ENCODE measurements at places on chromosomes 7 and 10.
A peak's percentile ranks its signal among the peaks of the same experiment; 100 is the strongest.

- DNase-seq = no peak
Measured at GRCh38 chr7:96400518-96400917, 78.6 kb upstream of the SLC25A13 start.

- DNase-seq = no peak
Measured at GRCh38 chr10:7956508-7956907, 98.0 kb upstream of the GATA3 start.

DNA sequence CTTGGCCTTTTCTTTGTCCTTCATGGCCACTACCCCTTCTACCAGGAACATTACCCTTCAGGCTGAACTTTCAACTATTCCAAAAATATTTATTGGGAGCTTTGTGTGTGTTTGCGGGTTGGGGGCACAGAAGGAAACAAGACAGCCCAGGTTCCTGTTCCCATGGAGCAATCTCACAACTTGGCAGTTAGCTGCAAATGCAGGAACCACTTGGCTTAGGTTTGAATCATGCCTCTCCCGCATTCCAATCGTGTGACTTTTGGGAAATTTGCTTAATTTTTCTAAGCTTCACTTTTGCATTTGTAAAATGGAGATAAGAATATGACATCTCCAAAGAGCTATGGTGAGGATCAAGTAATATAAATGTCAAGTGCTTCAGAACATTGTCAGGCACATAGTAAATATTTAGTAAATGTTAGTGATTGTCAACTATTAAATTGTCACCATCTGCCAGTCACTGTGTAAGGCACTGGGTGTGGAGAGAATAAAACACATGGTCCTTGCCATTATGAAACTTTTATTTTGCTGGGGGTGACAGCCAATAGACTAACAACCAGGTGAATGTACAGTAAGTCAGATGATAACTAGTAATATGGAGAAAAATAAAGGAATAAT, 277.1 kb downstream of the SNX13 start:
- no peak for DNase-seq

- no peak for DNase-seq
Measured at GRCh38 chr7:73828107-73828803, 2.5 kb upstream of the CLDN4 start.

DNA sequence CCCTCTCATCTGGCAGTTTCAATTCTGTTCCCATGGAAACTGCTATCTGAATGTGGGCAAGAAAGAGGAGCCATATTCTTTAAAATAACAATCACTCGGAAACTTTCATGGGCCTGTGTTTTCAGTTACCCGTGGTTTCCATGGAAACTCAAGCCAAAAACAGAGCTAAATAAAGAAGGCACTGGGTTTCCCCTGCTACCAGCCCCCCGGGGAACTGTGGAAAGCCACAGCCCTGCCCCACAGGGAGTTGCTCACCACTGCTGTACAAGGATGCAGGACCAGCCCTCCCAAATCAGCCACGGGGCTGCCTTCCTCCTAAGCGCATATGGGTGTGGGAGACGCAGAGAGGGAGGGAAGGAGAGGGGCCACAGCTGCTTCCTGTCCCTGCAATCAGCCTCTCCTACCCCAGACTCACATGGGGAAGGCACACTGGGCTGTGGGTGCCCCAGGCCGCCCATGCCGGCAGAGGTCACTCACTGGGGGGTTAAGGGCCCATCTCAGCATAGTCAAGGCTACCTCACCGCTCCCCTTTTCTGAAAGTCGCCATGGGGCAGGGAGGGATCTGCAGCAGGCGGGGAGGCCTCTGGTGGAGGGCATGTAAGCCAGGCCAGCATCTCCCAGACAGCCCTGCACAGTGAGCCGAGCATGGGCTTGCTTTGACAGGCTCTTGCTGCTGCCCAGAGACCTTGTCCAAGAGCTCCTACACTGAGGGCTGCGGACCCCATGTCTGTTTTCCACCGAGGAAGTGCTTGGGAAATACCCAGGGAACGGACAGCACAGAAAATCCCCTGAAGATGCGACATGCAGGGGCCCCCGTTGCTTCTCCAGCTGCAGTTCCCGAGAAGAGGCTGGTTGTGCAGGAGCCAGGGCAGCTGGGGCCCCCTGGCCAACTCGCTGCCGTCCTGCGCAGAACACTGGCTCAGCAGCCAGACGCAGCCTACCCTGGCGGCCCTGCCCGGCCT, 157.3 kb upstream of the PPP2R2D start:
- DNase-seq = no peak

DNA sequence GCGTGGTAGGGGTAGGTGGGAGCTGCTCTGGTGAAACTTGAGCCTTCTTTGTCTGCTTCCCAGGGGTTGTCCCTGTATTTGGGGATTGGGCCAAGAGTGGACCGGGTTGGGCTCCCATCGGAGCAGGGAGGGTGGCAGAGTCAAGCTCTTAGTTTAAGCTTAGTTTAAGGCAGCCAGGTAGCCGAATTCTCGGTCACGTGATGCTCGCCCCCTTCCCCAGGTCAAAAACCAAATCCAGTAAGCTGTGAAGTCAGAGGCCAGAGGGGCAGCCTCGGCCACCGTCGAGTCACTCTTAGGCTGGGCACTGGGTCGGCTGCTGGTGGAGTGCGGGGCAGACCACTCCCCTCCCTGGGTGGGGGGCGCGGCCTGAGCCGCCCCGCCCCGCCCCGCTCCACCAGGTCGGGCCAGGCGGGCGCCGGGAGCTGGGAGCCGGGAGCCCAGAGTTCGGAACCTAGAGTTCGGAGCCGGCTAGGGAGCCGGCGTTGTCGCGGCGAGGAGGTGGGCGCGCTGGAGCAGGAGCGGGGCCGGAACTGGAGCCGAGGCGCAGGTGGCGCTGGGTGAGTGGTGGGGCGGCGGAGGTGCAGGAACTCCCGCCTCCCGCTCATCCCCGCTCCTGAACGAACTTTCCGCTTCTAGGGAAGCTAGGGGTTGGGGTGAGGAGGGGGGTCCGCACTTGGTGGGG, 2.8 kb upstream of the LZTS2 start:
- DNase-seq = peak; percentile 50

GRCh38 chr10:79380125-79380945, 33.1 kb downstream of the PPIF start:
- no peak for DNase-seq

DNA sequence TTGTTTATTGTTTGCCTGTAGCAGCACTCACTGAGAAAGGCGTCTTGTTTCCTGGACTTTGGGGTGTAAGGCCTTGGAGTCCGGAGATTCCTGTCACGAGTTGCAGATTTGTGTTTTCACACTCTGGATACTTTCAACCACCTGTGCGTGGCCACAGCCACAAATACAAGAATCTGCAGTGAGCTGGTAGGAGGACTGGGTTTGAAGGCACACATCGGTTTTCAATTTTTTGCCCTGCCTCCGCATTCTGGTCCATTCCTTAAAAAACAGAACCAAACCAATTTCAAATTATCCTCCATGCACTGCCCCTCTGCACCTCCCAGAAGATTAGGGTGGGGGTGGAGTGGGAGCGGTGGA, 619 bp downstream of the EXOC4 start:
- DNase-seq = peak; percentile 59
